Cardiac muscle cell (in vitro differentiated cells and primary cell): ENCODE measurements at places on chromosomes 2 and 18. TPM values are rescaled to one million over a fixed set of nuclear protein-coding genes. Genes with fewer than 3 reads are reported as not detected.

The TMEM237 gene
- total RNA-seq, result 23.5 and 37.1 TPM in 2 replicates

The POMC gene
- 2.8 and 3.9 TPM in 2 replicates for total RNA-seq

The OBSL1 gene
- total RNA-seq, result 540 and 746 TPM in 2 replicates

The DSC2 gene
- 14.9 and 19.0 TPM in 2 replicates for total RNA-seq

The UGT1A4 gene
- not detected in 2 replicates for total RNA-seq

The B4GALT6 gene
- 3.7 and 5.5 TPM in 2 replicates for total RNA-seq

The ZNF804A gene
- total RNA-seq, result 0.25 TPM in 1 of 2 replicates, not detected in the other

DNA sequence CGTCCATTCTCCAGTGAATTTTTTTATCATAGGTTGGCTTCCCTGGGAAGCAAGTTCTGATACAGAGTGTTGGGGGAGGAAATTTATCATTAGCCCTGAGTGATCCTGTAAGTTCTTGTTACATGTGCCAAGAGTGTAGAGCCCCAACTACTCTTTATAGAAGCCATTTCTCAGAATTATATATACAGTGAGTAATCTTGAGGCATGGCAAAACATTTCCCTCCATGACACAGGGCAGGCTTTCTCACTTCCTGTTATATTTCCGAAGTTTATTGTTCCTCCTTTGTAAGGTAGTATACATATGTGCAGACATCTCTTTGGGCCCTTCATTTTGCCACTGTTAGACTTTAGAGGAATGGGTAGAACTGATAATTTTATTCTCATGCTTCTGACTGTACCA, 484.7 kb upstream of the NRXN1 start:
- DNase-seq, result no peak

DNA sequence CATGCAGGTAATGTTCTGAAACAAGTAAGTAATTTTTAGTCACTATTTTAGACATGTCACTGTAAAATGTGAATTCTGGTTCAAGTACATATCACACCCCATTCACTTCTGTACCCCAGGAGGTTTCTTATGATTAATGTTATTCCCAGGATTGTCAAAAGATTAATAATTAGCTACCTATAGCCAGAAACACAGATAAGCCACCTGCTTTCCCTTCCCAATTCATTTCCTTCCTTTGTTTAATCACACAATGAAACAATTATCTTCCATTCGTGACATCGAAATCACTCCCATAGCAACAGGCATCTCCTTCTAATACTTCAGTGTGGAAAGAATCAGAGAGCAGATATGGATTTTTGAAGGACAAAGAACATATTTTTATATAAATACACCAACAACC, 1650.3 kb upstream of the CELF4 start:
- no peak for DNase-seq

- DNase-seq, result no peak
Measured at GRCh38 chr18:55113800-55114199, 154.5 kb upstream of the CCDC68 start.

- no peak for DNase-seq
Measured at GRCh38 chr2:241461693-241462677, 46.4 kb downstream of the STK25 start.

GRCh38 chr2:220001751-220002150, 374.3 kb downstream of the SLC4A3 start:
- peak; percentile 75 for DNase-seq

DNA sequence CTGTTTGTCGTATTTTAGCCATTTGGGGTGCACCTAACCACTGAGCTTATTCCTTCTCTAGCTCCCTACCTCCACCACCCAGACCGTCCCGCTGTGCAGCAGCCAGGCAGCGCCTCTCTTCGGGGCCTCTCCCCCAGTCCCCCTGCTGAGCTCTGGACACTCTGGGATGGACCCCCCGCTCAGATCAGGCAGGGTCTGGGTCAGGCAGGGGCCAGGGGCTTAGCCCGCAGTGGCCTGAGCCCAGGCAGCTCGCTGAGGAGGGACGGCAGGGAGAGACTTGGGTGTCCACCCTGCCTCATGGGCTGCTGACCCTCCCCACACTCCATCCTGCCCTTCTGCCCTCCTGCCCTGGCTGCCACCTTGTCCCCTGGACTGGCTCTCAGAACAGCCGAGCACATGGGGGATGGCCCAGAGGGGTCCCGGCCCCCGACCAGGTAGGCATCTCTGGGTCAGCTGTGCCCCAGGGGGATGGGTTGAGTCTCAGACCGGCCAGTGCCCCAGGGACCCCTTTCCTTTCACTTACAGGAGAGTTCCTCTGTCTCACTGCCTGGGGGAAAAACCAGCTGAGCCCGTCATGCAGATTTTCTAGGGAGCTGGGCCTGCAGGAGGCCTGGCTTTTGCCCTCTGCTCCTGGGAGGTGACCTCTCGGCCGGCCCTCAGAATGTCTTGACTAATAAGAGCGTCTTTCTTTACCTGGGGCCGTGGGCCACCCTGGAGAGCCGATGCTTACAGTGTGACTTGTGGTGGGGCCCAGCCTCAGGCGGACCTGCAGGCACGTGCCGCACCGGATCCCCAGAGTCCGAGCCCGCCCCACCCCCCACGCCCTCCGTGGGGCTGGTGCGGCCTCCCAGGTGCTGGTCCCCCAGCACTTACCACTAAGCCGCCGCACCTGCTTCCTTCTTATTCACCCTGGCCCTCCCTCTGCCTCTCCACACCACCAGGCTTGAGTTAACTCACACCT, 22.8 kb upstream of the PXDN start:
- no peak for DNase-seq

DNA sequence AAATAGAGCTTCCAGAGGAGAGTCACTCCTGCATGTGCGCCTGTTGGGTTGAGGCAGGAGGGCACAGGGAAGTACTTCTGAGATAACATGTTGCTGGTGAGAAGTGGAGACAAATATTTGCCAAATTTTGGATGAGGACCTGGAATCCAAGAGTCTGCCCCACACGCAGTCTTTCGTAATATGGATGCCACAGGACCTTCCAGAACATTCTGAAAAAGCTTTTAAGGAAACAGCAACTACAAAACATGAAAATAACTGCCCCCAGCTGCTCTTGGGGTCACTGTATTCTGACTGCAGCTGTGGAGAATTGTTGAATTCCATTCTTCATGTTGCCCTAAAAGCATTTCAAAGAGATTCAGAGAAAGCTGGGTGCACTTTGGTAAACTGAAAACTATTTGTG, 227.5 kb downstream of the C1D start:
- peak; percentile 20 for DNase-seq

GRCh38 chr18:49062832-49063226, 112.1 kb upstream of the SMAD7 start:
- DNase-seq, result no peak

DNA sequence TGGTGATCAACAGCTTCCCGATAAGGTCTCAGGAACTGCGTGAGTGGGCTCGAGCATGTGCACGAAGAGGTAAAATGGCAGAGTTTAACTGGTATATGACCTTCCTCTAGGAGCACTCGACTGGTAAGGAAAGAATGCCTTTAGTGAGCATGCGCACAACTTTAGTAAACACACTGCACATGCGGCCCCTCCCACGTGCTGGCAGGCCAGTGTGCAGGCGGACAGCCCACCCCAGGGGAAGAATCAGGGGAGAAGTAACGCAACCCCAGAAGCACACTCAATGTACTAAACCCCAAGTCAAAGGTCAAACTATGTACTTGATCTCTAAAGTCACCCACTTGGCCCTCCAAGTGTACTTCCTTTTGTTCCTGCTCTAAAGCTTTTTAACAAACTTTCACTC, 28.7 kb upstream of the SLC25A52 start:
- DNase-seq, result no peak

- DNase-seq, result peak; percentile 65
Measured at GRCh38 chr18:12944709-12945108, 3.1 kb upstream of the SEH1L start.

DNA sequence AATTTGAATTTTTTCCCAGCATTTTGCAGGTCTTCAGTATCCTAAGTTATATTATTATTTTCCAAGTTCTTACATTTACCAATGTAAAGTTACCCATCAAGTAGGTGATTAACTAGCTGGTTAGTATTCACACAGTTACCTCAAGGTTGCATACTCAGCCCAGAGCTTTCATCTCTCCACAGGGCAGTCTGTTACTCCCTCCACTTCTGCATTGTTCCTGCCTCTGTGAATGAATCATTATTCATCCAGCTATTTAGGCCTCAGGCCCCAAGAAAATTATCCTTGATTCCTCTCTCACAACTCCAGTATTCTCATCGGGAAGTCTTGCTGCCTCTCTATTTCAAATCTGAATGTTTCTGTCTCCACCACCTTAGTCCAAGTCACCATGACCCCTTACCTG, 92.2 kb downstream of the SMC6 start:
- no peak for DNase-seq

- DNase-seq, result no peak
Measured at GRCh38 chr2:60926741-60927552, 45.6 kb downstream of the REL start.

DNA sequence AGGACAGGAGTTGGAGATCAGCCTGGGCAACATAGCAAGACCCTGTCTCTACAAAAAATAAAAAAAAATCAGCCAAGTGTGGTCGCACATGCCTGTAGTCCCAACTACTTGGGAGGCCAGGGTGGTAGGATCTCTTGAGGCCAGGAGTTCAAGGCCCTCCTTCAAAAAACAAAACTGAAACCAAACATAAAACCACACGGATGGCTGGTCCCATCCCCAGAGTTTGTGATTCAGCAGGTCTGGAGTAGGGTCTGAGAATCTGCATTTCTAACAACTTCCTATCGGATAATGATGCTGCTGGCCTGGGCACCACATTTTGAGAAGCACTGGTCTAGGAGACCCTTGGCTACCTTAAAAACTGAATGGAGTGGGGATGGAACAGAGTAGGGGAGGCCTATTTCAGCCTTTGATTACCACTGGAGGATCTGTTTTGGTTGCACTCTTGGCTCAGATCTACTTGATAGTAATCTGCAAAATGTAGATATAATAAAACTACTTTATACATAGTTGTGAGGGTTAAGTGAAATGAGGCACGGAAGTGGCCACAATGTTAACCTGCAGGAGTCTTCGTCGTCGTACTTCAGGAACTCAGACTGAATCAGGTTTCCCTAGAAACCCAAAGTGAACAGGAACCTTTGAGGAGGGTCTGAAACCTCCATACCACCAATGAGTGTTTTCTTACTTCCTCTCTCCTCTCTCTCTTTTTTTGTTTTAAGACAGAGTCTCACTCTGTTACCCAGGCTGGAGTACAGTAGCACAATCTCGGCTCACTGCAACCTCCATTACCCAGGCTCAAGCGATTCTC, 25.5 kb upstream of the NFE2L2 start:
- no peak for DNase-seq

- no peak for DNase-seq
Measured at GRCh38 chr18:23230686-23231085, 95.4 kb downstream of the CABLES1 start.

GRCh38 chr2:3504741-3505140, 14.6 kb downstream of the ADI1 start:
- DNase-seq, result no peak

GRCh38 chr2:113173542-113174375, at the start of gene PSD4:
PSD4 (plus strand) TSS chr2:113173971; CDS start chr2:113182457, 8,486 bp downstream.
- peak; percentile 49 for DNase-seq

DNA sequence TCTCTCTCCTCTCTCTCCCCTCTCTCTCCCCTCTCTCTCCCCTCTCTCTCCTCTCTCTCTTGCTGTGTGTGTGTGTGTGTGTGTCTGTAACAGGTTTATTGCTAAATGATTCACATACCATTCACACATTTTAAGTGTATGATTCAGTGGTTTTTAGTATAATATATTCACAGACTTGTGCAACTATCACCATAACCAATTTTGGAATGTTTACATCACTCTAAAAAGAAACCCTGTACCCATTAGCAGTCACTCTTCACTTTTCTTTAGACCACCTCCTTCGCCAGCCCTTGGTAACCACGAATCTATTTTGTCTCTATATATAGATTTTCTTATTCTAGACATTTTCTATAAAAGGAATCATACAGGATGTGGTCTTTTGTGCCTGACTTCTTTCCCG, 11.4 kb downstream of the THNSL2 start:
- DNase-seq, result peak; percentile 38

GRCh38 chr2:99028558-99028957, 92.5 kb upstream of the CRACDL start:
- DNase-seq, result no peak

GRCh38 chr2:67625690-67626475, 228.8 kb downstream of the ETAA1 start:
- peak; percentile 79 for DNase-seq

GRCh38 chr2:85398426-85399182, 11.6 kb downstream of the CAPG start:
- DNase-seq, result no peak

DNA sequence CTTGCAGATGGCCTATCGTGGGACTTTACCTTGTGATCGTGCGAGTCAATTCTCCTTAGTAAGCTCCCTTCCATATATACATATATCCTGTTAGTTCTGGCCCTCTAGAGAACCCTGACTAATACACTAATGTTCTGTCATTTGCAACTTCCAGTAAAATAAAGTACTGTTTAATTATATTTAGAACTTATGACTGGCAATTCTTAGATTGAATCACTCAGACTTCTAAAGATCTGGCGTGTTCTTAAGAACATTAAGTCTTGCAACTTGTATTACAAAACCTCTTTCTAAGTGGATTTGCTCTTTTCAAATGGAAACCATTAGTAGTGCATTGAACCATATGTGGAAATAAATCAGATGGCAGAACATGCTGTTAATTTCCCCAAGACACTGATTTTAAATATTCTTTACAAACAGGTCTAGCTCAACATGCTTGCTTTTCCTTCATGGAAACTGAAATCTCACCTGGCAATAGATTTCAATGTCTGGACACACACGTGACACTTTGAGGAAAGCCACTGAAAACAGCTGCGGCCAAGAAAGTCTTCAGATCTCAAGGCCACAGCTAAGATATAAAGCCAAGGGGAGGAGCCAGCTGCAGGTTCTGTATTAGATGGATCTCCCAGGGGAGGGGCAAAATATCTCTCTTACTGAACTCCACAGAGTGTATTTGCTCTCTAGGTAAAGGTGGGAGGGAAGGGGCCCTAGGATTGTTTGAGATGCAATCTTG, 50.6 kb downstream of the PMAIP1 start:
- no peak for DNase-seq

GRCh38 chr2:26067980-26068507, 34.2 kb downstream of the RAB10 start:
- DNase-seq, result no peak

- DNase-seq, result no peak
Measured at GRCh38 chr18:63564021-63564420, 21.9 kb downstream of the SERPINB12 start.

DNA sequence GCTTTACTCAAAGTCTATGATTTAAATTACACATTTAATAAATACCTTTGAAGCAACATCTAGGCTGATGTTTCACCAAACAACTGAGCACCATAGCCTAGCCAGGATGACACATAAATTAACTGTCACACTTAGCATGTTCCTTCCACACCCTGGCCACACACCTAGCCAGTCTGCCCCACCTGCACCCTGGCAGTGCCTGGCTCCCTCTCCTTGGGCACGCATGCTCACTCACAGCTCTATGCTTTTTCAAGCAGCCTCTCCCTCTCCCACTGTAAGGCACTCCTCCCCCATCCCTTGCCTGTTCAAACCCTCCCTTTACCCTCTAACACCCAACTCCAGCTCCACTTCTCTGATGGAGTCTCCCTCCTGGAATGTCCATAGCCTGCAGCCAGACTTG, 357.6 kb upstream of the KLHL29 start:
- no peak for DNase-seq

GRCh38 chr2:187395276-187396015, 52.6 kb downstream of the CALCRL start:
- no peak for DNase-seq
